Kidney capillary endothelial cell (primary cell): ENCODE measurements at places on chromosomes 7 and 10.

GRCh38 chr7:412313-412710 lies 107.3 kb downstream of the PDGFA start:
- DNase-seq = no peak

- DNase-seq = no peak
These were observed 59.5 kb downstream of the CACNA2D1 start for GRCh38 chr7:82384051-82384464.

GRCh38 chr7:51000956-51001355 lies 218.3 kb upstream of the GRB10 start:
- no peak for DNase-seq

GRCh38 chr7:100964630-100965029 lies 4.7 kb upstream of the MUC12 start:
- no peak for DNase-seq

GRCh38 chr7:17013204-17013603 lies 131.4 kb upstream of the AGR3 start:
- DNase-seq = no peak

DNA sequence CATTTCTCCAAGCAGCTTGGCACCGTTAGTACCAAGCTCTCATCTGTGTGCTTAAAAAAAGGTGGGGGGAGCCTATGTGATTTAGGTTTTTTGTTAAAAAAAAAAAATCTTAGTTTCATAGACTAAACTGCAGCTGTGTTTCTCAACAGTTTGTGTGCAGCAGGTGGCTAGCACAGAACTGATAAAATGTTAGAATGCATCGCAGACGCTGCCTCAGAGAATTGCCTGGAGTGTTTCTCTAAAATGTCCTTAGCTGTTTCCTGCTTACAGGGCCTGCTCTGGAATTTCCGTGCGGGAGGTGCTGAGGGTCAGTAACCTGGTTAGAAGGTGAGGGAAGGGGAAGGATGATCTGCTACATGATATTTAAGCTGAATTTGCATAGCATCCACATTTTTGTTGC lies 268.9 kb downstream of the PLXDC2 start:
- DNase-seq = no peak

DNA sequence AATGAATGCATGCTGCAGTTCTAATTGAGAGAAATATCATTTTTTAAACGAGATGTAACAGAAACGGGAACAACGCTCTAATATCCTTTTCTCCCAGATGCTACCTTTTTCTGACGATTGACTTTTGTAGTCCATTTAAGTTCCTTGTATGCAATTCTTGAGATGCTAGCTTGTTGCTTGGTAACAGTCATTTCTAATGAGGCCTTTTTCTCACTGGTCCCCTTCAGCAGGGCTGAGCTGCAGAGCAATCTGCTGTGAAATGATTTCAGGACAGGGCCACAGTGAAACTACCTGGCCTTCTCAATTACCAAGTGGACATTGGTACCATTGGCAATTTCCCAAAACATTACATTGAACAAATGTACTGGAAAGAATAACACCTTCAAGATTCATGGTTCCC lies 26.2 kb upstream of the FOXK1 start:
- no peak for DNase-seq

DNA sequence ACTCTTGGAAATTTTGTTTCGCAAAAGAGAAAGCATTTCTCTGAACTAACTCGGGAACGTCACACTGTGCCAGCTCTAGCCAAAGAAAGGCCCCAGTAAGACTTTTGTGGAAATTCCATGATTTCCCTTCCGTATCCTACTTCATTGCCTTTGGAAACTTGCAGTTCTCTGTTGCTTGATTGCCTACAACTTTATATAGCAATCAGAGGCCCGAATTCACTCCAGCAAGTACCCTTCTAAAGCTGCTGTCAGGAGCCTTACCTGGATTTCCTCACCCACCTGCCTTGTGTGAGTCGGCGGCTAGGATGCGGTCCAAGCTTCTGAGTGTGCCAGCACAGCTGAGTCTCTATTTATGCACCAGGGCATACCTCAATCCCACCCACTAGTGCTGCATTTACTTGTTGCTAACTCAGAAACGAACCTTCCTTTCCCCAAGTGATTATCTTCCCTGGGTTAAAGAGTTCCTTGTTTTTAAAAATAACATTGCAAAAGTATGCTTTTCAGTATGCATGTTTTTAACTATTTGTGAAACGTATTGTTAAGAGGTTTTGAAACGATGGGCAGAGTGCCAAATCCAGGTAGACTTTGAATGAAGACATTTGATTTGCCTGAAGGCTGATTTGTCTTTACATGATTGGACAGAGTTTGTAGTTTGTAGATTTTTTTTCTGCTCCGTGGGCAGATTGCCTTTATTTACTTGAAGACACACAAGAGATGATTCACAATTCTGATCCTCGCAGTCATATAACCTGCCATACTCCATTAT lies at the start of gene AGR2:
Gene AGR2 (minus strand): TSS at position 326 of the 766 bp plus-strand sequence. CDS start 3,203 bp downstream, outside the sequence.
- no peak for DNase-seq

DNA sequence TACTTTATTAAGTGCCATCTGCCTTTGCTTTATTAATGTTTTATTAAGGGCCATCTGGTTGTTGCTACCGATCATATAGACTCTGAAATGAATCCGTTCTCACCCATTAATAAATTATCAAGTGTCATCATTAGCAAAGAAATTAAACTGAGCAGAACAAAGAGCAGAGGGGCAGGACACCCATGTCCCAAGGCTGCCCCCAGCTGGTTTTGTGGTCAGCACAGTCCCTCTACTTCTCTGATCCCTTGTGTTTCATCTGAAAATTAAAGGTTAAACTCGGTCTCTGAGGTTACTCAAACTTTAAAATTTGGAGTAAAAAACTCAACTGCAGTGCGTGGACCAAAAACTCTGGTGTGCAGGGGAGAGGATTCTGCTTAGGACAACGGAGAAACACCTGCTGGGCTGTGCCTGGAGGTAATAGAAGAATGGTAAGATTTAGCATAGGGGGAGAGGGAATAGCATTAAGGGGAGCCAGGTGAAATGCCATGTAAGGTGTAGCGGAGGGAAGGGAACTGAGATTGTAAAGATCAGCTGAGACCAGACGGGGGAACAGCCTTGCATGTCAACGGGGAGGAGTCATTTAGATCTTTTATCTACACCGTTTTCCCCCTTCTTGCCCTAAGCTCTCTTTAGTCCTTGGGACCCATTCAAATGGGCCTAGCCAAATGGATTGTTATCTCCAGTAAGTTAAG lies 10.8 kb upstream of the GSDME start:
- no peak for DNase-seq

- DNase-seq = no peak
These were observed 13.1 kb upstream of the GOT1 start for GRCh38 chr10:99443500-99443899.

- DNase-seq = no peak
These were observed 162.6 kb downstream of the CELF2 start for GRCh38 chr10:11180228-11180627.

DNA sequence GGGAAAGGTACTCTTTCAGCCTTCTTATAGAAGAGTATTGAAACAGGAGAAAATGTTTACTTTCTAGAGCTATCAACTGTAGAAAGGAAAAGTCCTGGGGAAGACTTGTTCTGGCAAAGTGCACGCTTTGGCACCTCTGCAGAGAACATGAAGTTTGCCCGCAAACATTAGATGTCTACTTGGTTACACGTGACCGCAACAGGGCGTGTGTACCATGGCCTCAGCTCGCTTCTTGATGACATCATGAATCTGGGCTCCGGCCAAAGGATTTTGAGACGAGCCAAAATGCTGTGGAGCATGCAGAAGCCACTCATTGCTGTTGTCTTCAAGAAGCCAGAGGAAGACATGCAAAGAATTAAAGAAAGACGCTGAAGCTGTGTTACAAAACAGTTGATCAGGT lies 8.6 kb upstream of the TAS2R60 start:
- no peak for DNase-seq

DNA sequence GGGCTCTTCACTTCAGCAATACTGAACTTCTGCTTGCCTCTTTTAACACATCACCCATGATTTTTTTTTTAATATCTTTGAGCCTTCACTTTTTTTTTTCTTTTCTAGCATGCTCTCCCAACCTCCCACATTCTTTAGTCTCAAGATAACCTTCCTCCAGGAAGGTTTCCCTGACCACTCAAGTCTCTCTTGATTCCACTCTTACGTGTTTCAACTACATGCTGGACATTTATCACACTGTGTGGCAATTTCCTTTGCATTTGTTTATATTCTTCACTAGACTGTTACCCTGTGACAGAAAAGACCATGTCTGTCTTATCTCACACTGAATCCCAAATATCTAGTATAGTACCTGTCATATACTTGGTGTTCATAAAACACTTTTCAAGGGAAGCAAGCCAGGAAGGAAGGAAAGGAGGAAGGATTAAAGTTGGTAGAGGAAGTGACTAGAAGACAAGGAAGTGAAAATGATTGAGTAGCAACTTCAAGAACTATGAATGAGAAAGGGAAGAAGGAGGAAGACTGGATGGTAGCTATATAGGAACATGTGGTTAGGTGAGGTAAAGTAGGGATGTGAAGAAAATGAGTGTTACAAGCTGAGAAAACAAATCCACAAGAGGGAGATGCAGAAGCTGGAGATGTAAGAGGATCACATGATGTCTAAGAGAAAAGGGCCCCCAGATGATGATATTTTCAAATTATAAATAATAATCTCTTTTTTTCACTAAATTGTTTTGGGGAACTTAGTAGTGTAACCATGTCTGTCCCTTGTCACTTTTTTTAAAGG lies 40.4 kb downstream of the IFIT5 start:
- no peak for DNase-seq

- DNase-seq = no peak
These were observed 279.1 kb downstream of the PHF14 start for GRCh38 chr7:11252705-11253272.

DNA sequence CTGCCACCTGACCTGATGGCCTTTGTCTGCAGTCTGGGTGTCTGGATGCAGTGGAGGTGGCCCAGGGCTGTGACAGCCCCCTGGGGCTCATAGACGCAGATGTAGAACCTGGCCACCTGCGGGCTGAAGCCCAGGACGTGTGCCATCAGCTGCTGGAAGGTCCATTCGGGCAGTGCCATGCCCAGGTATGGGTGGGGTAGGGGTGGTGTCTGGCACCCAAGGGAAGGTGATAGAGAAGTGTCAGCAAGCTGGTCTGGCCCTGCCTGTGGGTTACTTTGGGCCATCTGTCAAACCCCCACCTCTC lies 6.1 kb upstream of the ZNF467 start:
- DNase-seq = no peak

DNA sequence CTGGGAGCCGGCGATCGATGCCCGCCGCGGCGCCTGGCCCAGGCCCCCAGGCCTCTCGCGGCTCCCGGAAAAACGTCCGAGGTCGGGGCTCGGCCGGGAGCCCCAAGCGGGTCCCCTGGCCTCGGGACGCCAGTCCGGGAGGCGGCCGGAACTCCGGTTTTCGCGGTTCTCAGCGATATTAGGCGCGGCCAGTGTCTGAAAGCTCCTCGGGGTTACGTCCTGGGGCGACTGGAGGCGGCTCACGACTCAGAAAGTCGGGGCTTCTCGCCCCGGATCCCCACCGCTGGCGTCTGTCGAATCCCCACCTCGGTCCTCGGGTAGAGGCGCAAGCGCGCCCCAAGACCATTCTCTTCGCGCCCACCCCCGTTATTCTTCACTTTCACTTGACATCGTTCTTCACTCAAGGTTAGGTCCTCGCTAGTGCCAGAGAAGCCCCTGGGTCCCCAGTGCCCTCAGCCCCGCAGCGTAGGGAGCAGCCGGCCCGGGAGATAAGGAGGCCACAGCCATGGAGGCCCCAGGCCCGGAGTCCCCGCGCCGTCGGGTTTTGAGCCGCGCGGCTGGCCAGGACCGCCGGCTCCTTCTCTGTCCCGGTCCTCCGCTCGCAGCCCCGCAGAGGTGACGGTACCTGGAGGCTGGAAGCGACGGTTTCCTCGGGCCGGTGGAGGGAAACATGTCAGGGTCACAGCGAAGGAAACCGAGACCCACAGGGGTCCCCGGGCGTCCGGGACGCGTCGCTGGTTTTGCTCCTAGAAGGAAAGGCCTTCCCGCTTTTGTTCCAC lies 35.2 kb upstream of the EBLN1 start:
- DNase-seq = no peak

- DNase-seq = no peak
These were observed 39.2 kb upstream of the OTUD1 start for GRCh38 chr10:23399701-23400144.

DNA sequence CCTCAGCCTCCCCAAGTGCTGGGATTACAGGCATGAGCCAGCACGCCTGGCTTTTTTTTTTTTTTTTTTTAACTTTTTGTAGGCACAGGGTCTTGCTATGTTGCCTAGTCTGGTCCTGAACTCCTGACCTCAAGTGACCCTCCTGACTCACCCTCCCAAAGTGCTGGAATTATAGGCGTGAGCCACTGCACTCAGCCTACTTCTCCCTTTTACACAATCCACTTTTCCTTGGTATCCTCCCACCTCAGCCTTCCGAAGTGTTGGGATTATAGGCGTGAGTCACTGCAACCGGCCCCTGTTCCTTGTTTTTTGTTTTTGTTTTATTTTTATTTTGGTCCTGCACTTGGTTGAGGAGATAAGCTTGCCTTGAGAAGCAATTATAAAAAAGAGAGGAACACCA lies 75.9 kb upstream of the KMT2C start:
- no peak for DNase-seq

DNA sequence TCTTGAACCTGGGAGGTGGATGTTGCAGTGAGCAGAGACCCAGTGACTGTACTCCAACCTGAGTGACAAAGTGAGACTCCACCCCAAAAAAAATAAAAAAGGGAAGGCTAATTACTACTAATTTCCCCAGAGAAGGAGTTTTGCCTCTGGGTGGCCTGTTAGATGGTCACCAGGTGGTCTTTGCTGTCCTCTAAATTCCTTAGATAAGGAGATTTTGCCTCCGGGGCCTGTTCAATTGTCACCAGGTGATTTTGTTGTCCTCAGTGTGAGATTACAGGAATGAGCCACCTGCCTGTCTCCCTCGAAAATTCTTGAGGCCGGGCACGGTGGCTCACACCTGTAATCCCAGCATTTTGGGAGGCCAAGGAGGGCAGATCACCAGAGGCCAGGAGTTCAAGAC lies 24.4 kb upstream of the ZMIZ2 start:
- DNase-seq = no peak

DNA sequence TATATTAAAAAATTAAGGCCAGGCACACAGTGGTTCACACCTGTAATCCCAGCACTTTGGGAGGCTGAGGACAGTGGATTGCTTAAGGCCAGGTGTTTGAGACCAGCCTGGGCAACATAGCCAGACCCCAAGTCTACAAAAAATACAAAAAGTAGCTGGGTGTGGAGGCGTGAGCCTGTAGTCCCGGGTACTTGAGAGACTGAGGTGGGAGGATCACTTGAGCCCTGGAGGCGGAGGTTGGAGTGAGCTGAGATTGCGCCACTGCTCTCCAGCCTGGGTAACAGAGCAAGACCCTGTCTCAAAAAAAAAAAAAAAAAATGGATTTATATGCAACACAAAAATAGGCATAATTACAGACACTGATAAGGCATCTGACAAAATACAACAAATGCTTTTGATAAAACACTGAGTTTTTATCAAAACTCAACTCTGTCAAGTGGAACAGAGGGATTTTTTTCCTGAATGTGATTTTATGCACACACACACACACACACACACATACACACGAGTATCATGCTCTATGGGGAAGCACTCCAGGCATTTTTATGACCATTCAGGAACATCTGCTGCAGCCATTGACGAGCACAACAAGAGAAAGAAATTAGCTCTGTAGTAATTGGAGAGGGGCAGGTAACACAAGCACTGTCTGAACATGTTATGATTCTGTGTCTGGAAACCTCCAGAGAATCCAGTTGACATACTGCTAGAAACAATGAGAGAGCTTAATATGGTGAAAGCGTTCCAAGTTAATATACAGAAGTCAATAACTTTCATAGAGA lies 193.1 kb downstream of the WDR37 start:
- DNase-seq = no peak
